ENCODE measurements at places on chromosomes 2 and 18. TPM values are rescaled to one million over a fixed set of nuclear protein-coding genes. Genes with fewer than 3 reads are reported as not detected.

The TUBA3E gene
- total RNA-seq: not detected

The FBXO11 gene
- 63.8 TPM for total RNA-seq

The TMEM163 gene
- 1.5 TPM for total RNA-seq

The CDKL4 gene
- total RNA-seq: 2.6 TPM

The CCDC85A gene
- 11.5 TPM for total RNA-seq

DNA sequence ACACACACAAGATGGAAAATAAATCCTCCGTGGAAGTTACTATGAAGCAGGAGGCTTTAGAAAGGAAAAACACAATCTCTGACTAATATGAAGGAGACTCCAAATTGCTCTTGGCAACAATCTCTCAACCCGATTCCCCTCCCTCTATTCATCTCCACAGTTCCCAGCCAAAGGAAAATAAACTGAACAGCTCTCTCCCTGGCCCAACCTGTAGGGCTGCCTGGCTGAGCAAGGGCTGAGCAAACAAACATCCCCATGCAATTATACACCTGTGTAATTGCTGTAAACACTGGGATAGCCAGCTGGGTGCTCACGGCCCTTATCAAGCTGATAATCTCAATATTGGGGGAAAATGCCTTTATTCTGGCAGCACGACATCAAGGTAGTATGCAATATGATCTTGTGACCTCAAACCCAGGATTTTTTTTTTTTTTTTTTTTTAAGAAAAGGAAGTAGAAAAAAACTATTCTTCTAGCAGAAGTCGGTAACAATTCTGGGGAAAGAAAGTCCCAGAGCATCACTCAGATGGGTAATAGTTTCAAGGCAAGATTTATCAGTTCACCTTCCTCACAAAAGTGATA is 203.3 kb upstream of the SMAD2 start:
- peak; percentile 59 for DNase-seq

- no peak for DNase-seq
These were observed 110.9 kb upstream of the RND3 start for GRCh38 chr2:150598383-150598782.

DNA sequence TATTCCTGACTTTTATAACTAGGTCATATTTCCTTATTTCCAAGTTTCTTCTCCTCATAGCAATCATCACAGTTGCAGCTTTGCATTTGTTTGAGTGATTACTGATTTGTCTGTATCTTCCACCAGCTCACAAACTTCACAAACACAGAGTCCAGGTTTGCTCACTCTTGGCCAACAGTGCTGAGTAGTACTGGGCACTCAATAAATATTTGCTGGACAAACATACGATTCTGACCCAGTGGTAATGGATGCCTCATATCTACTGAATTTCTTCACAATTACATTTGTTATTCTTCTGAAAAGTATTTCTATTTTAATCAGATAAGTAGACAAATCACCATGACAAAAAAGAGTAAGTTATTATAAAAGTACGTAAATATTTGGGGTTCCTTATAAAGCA is 516.3 kb downstream of the TDRD15 start:
- no peak for DNase-seq

- DNase-seq: no peak
These were observed 43.7 kb downstream of the WIPF1 start for GRCh38 chr2:174553811-174554493.

- DNase-seq: no peak
These were observed 14.7 kb downstream of the MAP3K20 start for GRCh38 chr2:173090276-173090877.

GRCh38 chr2:178863856-178864620 is 56.8 kb upstream of the TTN start:
- DNase-seq: no peak

DNA sequence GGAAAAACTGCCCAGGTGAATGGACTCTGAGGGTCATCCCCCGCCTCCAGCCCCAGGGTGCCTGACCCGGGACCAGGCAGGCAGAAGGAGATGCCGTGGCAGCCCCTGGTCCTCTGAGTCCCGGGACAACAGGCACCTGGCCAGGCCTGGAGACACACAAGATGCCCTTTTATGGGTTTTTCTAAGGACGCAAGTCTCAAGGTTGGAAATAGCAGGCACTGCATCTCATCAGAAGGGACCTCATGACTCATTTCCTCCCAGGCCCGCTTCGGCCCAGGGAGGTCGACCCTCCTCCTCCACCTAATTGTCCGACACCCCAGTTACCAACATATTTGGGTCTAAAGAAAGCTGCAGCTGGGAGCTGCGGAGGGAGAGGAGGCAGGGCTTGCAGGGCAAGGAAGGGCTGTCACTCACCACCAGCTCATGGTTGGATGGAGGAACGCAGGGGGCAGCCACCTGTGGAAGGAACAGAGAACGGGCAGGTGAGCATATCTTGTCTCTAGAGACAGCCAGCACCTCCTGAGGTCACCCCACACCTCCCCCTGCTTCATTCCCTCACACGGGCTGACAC is 82.9 kb downstream of the TNS1 start:
- DNase-seq: peak; percentile 67

GRCh38 chr18:74457725-74458421 is 765 bp upstream of the DIPK1C start:
- DNase-seq: no peak

DNA sequence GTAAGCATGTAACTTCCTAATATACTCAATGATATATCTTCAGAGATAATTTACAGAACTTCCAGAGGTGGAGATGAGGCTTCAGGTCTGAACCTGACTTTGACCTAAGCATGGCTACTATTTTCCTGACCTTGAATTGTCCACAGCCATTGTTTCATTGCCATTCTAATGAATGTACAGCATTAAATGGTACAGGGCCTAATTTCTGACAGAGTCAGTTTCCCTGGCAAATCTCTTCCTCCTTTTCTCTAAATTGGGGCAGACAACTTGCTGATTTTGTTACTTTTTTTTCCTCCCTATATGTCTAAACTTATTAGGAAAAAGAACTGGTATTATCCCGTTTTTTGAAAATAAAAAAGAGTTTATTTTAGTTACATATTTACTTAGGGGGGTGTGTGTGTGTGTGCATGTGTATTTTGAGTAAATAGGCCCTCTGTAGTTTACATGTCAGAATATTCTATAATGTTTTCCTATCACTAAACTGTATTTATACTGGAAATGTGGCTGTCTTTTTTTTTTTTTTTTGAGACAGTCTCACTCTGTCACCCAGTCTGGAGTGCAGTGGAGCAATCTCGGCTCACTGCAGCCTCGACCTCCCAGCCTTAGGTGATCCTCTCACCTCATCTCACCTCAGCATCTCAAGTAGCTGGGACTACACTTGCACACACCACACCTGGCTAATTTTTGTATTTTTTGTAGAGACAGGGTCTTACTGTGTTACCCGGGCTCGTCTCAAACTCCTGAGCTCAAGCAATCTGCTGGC is 43.3 kb upstream of the SCN9A start:
- no peak for DNase-seq

DNA sequence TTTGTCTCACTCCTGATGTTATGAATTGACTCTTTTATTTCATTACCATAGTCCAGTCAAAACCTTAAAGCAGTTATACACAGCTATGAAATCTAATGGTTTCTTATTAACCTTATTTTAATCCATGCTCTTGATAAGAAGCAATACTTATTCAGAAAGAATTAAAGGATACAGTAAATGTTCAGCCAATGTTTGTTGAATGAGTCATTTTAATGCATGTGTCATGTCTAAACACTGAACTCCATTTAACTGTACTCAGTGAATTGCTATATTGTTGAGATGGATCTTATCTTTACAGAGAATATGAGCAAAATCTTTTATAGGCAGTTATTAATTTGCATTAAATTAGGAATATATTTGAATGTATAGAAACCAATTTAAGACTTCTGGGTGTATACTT is 135.1 kb upstream of the TFPI start:
- no peak for DNase-seq

GRCh38 chr18:10284540-10285282 is 169.7 kb upstream of the APCDD1 start:
- DNase-seq: no peak
